ENCODE measurements at places on chromosomes 11 and 22.

DNA sequence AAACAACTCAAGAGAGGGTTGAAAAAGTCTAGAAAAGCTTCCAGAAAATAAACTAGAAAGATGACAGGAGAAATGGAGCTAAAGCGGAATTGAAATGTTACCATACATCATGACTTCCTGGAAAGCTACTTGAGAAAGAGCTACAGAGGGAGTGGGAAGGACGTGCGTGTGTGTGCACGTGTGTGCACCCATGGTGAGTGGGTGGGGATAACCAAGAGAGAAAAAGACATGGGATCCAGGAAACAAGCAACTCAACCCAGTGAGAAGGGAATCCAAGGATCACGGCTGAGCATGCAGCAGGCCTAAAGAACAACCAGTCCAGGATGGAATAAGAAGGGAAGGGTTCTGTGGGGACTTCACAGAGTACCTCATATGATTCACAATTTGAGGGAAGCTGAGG is 21.6 kb downstream of the APOL1 start:
- DNase-seq = no peak

DNA sequence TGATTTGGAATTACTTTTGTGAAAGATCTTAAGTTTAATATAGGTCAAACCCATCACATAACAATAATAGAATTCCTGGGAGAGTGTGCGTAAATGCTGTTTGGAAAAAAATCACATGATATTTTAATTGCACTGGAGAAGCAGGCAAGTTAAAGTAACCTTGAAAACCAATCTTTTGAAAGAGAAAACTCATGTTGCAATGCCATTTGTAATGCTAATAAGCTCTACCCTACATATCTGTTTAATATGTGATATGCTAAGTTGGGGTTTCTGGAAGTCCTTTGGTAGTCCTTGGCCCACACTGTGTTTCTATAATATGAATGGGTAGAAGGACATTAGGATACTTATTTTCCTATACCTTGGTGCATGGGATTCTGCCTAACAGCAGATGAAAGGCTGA is 370.4 kb downstream of the DDX10 start:
- DNase-seq = no peak

DNA sequence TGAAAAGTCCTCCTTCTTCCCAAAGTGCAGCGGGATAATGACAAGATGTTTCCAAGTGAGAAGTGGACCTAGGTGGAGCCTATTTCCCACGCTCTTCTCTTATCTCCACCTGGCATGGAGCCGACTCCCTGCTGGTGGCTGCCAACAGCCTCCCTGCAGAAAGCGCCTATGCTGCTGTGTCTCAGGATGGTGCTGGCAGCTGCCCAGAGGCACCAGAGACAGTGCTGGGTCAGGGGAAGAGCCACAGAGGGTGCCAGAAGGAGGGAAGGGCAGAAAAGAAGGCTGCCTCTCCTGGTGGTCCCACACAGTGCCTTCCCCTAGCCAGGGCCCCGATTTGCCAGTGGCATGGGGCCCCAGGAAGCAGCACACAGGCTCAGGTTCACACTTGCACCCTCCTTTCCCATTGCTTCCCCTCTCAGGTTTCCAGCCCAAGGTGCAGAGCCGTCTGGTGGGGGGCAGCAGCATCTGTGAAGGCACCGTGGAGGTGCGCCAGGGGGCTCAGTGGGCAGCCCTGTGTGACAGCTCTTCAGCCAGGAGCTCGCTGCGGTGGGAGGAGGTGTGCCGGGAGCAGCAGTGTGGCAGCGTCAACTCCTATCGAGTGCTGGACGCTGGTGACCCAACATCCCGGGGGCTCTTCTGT is 19.0 kb downstream of the CD5 start:
- no peak for DNase-seq

DNA sequence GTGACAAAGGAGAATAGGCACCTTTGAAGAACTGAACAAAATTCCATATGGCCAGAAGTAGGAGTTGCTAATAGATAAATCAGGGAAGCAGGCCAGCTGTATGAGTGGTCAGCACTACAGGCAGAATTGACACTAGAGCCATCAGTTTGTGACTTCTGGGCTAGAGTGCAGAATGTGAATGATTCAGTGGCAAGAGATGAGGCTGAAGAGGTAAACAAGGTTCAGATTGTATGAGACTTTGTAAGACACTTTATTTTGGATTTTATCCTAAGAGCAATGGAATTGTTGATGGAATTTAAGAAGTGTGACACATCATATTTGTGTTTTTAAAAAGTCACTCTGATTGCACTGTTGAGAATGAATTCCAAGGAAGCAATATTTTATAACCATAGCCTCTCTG is 12.9 kb downstream of the BIRC3 start:
- DNase-seq = no peak

- no peak for DNase-seq
Measured at GRCh38 chr11:45180179-45180847, 33.9 kb downstream of the PRDM11 start.

- peak; percentile 4 for DNase-seq
Measured at GRCh38 chr11:67489203-67489884, 6.5 kb downstream of the AIP start.

DNA sequence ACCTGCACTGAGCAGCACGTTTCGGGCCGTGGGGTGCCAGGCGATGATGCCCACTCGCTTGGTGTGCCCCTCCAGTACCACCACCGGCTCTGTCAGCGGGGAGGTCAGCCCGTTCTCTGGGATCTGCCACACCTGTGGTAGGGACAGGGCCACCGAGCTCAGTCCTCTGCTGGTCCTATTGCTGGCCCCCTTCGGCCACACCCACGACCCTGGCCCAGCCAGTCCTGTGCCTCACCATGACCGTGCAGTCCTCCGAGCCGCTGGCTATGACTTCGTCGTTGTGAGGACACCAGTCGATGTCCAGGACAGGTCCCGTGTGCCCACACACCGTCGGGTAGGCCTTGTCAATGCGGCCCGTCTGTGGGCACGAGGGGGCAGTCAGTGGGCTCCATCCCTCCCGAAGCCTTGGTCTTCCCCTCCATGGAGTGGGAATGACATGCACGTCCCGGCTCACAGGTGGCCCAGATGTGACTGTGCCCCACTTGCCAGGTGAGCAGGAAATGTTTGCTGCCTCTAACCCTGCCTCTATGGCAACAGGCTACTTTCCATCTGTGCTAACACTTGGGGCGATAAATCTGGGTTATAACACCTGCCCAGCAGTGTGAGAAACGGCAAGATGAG is 1.4 kb downstream of the CORO1B start:
- DNase-seq = no peak

- no peak for DNase-seq
Measured at GRCh38 chr11:10091314-10092045, 202.5 kb downstream of the SBF2 start.

DNA sequence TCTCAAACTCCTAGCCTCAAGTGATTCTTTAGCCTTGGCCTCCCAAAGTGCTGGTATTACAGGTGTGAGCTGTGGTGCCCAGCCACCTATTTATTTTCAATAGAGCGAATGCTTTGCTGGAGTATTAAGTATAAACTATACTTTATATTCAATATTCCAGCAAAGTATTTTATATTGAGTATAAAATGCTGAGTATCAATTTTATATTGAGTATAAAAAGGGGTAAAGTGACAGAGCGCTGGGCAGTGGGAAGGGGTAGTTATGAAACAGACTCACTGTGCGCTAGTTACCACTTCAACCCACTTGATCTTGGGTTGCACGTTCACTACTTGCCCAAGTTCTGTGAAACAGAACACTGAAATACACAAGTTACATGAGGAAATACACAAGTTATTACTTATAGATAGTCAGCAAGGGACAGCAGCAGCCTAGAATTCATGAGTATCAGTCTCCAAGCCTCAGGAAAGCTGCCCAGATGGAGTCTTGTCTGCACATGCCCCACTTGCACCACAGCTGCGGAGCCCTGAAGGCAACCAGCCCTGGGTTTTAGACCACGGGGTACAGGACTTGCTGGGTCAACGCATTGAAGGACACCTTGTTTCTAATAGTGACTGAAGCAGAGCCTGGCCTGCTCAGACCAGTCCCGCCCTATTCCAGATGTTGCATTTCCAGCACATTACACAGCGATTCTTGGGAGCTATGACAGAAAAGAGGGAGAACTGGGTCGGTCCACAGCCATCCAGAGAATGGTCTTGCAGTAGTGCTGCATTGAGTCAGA is 51.6 kb upstream of the SYT13 start:
- DNase-seq = no peak

DNA sequence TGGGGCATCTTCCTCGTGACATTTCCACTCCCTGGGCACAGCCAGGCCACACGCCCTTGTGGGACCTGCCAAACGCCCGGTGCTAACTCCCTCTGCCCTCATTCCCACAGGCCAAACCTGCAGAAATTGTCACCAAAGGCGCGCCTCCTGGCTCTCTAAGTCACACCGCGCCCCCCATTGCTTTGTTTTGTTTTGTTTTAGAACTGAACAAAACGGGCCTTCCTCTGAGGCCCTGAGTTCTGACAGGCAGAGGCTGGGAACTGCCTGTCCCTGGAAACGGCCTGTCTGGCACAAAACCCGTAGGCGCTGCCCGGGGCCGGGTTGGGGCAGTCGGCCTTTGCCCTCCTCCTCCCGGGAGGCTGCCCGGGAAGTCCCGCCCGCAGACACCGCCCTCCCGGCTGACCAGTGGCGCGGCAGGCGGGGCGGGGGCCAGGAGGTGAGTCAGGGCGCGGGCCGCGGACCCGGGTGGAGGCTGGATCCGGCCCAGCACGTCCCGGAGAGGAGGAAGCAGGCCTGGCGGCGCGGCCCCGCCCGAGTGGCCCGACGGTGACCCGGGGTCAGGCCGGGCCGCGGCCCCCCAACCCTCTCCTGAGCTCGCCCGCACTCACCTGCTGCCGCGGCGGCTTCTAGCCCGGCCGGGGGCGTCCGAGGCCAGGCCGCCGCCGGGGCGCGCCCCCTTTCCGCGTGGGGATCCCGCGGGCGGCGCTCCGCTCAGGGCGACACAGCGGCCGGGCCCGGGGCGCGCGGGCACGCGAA is 465 bp downstream of the SUN2 start:
- peak; percentile 54 for DNase-seq

DNA sequence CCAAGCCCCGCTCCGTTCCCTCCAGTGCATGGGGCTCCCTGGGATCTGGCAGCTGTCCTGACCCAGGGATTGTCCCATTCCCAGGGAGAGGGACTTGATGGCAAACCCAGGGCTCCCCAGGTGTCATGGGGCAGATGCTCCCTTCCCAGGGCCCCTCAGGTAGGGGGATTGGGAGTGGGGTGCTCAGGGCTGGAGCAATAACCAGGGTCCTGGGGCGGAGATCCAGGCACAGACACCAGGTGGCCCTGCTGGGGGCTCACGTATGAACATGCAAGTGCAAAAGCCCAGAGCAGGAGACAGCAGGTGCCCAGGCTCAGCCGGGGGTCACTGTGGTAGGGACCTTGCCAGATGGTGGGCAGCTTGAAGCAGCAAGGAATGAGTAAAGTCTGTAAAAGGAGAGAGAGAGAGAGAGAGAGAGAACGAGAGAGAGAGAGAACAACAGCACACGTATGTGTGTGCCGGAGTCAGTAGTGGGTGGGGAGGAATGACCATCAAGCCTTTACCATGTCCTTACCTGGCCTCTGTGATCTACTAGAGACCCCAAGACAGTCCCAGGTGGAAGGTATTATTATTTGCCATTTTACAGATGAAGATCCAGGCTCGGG is 19.3 kb upstream of the MPPED1 start:
- DNase-seq = no peak

DNA sequence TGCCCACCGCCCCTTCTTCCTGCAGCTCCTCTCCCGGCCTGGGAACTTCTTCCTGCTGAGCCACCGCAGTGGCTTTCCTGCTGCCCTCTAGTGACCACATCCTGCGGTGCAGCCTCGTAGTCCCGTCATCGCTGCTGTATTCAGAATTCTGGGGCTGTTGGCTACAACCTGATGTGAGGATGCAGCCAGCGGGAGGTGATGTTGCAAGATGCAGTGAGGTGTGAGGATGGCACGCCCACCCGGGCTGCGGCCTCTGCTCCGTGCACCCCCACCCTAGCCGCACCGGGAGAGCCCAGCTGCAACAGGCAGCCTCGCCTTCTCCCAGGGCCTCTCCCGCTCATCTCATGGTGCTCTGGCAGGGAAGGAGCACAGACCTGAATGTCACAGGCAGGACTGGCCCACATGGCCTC is 10.1 kb downstream of the CHST1 start:
- DNase-seq = peak; percentile 67

DNA sequence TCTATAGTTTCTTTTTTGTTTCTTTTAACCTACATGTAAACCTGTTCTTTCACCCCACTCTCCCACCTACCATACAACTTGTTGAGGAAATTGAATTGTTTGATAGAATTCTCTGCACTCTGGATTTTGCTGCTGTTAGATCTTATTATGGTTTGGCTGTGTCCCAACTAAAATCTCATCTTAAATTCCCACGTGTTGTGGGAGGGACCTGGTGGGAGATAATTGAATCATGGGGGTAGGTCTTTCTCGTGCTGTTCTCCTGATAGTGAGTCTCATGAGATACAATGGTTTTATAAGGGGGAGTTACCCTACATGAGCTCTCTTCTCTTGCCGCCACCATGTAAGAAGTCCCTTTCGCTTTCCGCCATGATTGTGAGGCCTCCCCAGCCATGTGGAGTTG is 15.0 kb upstream of the PITPNB start:
- no peak for DNase-seq

- DNase-seq = no peak
Measured at GRCh38 chr11:64602466-64603070, 11.5 kb downstream of the SLC22A12 start.

DNA sequence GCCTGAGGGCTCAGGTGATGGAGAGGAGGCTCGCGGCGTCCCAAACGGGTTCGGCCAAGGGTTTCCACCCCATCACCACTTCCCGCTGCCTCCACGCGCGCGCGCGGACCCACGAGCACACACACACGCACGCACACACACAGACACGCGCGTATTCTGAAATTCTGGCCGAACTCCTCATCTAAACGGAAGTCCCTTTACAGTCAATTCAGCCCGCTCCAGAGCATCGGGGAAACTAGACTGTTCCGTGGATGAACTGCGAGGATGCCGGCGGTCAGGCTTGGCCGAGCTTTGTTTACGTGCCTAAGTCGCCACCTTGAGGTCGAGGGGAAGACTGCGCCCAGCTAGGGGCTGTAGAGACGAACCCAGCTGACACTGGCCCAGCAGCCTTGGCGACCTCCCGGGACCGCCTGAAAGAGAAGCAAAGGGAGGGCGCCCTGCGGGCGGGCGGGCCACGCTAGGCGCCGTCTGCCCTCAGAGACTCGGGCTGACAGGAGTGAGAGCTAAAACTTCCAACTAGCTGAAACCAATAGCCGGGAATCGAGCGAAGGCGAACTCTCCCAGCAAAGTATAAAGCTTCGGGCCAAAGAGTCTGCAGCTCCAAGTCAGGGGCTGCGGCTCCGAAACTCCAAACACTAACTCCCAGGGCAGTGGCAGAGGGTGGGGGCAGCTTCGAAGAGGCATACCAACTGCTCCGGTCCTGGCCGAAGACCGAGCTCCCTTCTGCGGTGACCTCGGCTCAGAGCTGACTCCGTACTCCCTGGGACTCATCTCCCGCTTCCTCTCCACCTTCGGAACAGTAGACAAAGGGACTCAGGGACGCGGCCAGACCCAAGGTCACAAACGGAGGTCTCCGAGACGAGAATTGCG is 124.7 kb upstream of the C11orf58 start:
- peak; percentile 75 for DNase-seq

- no peak for DNase-seq
Measured at GRCh38 chr11:68480852-68481510, 20.4 kb downstream of the PPP6R3 start.
